ENCODE measurements at places on chromosomes 16 and 17. TPM values are rescaled to one million over a fixed set of nuclear protein-coding genes. Genes with fewer than 3 reads are reported as not detected.
A peak's percentile ranks its signal among the peaks of the same experiment; 100 is the strongest.

- DNase-seq, result no peak
- H3K4me3 ChIP-seq, result no peak overlapping the region
- peaks cover 27% of the 10 kb centered on the region for H3K4me1 ChIP-seq
Measured at GRCh38 chr16:58428621-58429542, 36.6 kb downstream of the GINS3 start.

DNA sequence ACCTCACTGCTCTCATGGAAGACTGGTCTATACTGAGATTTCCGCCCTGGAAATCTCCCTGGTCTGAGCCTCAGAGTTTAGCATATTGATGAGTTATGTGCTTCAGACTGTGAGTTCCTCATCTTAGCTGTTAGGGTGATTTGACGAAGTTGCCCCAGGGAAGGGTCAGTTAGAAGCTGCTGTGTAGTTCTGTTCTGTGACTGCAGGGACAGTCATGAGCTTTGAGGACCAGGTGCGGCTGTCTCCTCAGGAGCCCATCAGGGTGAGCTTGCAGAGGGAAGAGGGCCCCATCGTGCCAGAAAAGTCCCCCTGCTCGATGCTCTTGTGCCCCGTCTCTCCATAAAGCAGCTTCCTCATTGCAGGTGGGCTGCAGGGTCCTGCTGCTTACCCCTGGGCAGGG lies 28.3 kb upstream of the IL17C start:
- no peak overlapping the region for H3K27ac ChIP-seq
- H3K36me3 ChIP-seq, result peaks cover 11% of the 10 kb centered on the region
- no peak for DNase-seq
- no peaks in the 10 kb centered on the region for H3K4me1 ChIP-seq
- H3K27me3 ChIP-seq, result no peaks in the 10 kb centered on the region

Gene KRTAP4-11
- total RNA-seq, result 0.22 TPM

DNA sequence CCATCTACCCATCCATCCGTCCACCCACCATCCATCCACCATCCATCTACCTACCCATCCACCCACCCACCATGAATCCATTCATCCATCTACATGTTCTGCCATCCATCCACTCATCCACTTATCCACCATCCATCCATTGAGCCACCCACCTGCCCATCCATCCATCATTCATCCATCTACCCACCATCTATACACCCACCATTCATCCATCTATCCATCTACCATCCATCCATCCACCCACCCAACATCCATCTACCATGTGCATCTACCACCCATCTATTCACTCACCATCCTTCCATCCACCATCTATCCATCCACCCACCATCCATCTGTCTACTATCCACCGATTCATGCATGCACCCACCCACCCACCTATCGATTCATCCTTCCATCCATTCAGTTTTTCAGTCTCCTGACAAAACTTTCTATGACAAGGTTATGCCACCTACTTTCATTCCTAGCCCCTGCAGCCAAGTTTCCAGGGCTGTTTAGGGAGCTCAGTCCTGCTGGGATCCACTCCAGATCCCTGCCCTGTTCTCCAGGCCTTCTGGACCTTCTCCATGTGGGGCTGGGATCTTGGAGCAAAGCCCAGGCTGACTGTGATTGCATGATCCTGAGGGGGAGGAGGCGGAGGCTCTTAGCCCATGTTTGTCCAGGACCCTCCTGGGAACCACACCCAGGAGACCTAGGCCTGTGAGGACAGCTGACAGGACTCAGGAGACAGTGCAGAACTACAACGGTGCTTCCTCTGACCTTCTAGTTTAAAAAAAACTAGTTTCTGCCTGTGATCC lies 27.4 kb downstream of the BCO1 start:
- H3K36me3 ChIP-seq, result no peaks in the 10 kb centered on the region
- DNase-seq, result no peak
- peaks cover 39% of the 10 kb centered on the region for H3K4me1 ChIP-seq
- H3K27ac ChIP-seq, result peak overlapping the region; percentile 82

- H3K4me1 ChIP-seq, result peaks cover 35% of the 10 kb centered on the region
- H3K27ac ChIP-seq, result peak overlapping the region; percentile 76
- no peaks in the 10 kb centered on the region for H3K27me3 ChIP-seq
- no peaks in the 10 kb centered on the region for H3K36me3 ChIP-seq
Measured at GRCh38 chr17:80959330-80960036, 32.2 kb upstream of the CHMP6 start.

DNA sequence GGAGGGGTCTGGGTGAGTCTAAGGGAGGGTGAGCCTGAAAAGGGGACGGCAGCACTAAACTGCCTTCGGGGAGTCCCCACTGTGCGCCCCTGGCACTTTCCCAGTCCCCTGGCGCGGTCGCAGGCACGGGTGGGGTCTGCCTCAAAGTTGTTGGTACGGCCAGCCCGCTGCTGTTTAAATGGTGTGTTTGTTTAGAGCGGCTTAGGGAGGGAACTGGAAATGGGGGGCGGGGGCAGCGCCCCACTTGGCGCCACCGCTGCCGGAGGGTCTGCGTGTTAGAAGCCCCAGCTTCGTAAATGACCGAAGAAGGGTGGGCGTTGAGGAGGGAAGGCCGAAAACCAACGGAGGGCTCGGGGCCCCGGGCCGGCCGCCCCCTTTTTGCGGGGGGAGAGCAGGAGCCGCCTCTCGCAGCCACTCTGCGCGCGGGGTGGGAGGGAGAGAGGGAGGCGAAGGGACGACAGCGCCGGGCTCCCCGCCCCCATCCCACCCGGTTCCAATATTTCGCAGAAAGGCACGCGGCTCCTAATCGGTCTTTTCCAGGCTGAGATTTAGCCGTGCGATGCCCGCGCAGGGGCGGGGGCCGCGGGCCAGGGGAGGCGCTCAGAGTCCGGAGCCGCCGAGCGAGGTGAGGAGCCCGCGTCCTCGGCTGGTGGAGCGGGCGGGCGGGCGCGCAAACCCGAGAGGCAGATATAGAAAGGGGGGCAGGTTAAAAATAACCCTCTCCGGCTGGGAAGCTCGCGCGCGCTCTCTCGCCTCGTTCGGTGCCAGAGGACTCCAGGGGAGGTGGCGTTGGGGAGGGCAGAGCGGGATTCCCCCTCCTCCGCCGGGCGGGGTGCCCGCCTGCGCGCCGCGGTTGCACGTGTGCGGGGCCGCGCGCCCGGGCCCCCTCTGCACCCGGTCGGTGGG lies 54.9 kb downstream of the SREBF1 start:
- DNase-seq, result no peak
- H3K27ac ChIP-seq, result peak overlapping the region; percentile 32
- H3K4me1 ChIP-seq, result peaks cover 51% of the 10 kb centered on the region
- peak overlapping the region; percentile 37 for H3K4me3 ChIP-seq
- no peaks in the 10 kb centered on the region for H3K27me3 ChIP-seq
- no peaks in the 10 kb centered on the region for H3K36me3 ChIP-seq

DNA sequence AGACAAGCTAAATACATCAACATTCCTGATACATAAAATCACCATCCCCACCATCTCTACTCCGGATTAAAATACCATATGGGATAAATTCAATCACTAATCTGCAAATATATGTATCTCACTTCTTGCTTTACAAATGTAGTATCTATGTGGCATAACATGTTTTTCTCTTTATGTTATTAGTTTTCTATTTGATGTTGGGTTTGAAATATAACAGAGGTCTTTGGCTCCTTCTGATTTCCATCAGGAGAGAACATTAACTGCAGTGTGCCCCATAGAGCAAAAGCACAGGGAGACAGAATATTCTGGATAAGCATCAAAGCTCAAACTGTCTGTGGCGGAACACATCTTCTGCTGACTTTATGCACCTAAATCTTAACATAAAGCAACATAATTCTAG lies 547.2 kb upstream of the CDH8 start:
- no peak overlapping the region for H3K27ac ChIP-seq
- no peaks in the 10 kb centered on the region for H3K27me3 ChIP-seq
- no peaks in the 10 kb centered on the region for H3K36me3 ChIP-seq
- no peak overlapping the region for H3K4me3 ChIP-seq

Gene KRTAP3-2
- 0.57 TPM for total RNA-seq

DNA sequence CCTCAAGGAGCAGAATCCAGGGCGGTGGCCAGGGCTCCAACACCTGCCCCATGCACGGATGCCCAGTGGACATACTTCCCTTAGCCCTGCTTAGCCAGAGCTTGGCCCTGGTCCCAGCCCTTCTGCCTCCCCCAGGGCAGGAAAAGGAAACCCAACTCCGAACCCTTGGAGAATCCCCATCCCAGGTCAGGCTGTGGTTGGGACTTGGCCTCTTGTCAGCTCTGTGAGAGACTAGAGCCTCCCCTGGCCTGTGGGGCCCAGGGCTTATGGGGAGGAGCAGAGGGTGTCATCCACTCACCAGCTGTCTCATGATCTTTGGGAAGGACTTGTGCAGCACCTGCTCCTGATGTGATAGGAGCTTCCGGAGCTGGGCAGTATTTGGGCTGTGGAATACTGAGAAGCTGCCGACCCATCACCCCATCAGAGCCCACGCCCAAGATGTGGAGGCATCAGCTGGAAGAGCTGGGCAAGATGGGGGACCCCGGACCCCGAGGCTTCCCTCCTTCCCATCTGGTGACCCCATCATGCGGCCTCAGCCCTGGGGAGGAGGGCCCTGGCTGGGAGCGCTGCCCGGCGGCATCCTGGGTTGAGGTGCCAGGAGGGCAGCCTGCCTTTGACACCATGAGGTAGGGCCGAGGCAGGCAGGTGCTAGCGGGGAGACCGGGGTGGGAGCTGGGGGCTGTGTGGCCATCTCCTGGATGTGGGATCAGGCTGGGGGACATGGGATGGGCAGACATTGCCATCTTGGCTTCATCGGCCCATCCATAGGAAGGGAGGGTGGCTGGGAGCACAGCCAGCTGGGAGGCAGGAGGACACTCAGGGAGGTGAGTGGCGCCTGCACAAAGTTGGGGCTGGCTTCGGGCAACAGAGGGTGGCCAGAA lies 45.1 kb downstream of the TNFRSF13B start:
- DNase-seq, result no peak
- H3K4me3 ChIP-seq, result no peak overlapping the region
- H3K4me1 ChIP-seq, result no peaks in the 10 kb centered on the region
- no peak overlapping the region for H3K27ac ChIP-seq
- H3K27me3 ChIP-seq, result no peaks in the 10 kb centered on the region

- H3K27ac ChIP-seq, result no peak overlapping the region
- no peak overlapping the region for H3K4me3 ChIP-seq
- H3K27me3 ChIP-seq, result no peaks in the 10 kb centered on the region
- no peaks in the 10 kb centered on the region for H3K4me1 ChIP-seq
- DNase-seq, result no peak
- no peaks in the 10 kb centered on the region for H3K36me3 ChIP-seq
Measured at GRCh38 chr16:57834936-57835335, 32.6 kb upstream of the KIFC3 start.

DNA sequence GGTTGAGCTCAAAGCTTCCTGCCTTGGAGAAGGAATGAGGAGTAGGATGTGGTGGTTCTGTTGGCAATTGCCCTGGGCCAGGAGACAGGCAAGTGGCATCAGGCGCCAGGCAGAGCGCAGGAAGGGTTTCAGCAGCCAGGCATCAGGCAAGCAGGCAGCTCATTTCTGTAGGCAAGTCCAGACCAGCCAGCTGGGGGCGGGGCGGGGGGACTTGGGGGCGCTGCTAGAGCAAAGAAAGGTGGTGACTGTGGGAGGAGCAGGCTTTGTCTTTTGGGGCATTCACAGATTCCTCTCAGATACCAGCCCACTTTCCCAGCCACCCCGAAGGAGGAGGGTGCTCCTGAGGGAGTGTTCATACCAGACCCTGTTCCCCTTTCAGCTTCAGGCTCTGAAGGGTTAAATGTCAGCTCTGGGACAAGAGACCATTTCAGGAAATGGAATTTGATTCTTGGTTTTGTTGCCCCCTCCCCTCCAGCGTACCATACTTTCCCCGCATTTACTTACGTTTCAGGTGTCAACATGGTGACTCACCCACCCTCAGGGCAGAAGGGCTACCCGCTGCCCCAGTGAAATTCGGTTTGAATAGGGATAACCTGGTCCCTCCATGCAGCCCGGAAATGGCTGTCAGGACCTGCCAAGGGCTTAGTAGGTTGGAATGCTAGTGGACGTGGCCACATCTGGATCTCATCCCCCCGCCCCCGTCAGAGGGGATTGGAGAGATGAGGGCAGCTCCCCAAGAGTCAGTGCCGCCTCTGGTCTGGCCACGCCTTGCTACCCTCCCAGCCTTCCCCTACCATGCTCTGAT lies 13.2 kb downstream of the NGFR start:
- H3K4me1 ChIP-seq, result peaks cover 16% of the 10 kb centered on the region
- peaks cover 76% of the 10 kb centered on the region for H3K27me3 ChIP-seq
- H3K4me3 ChIP-seq, result no peak overlapping the region
- peak overlapping the region; percentile 52 for H3K27ac ChIP-seq

Gene NACA2
- not detected for total RNA-seq

DNA sequence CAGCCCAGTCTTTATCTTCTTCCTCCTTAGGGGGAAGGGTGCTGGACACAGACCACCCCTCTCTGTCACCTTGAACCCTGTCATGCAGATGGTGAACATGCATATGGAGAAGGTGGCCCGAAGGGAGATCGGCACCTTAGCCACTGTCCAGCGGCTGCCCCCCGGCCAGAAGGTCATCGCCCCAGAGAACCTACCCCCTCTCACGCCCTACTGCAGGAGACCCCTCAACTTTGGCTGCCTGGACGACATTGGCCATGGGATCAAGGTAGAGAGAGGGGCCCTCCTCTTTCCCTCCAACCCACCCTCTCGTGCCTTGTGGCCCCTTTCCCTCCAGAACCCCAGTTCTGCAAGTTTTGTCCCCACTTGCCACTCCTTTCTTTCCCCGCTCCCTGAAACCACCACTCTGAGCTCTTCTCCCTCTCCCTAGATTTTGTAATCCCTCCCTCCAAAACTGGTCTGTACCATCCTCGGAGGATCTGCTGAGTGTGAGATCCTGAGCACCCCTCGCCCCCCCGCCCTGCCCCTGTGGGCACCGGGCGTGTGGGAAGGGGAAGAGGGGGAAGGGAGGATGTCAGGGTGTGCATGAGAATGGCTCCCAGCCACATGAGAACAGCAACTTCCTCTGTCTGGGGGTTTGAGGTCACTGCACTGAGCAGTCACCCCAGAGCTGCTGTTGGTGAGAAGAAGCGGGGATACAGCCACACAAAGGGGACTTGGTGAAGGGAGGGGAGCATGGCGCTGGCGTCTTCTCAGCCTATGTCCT lies 7.3 kb downstream of the ABI3 start:
- no peak for DNase-seq
- peaks cover 8% of the 10 kb centered on the region for H3K36me3 ChIP-seq
- H3K27ac ChIP-seq, result peak overlapping the region; percentile 29
- H3K4me1 ChIP-seq, result peaks cover 15% of the 10 kb centered on the region
- no peak overlapping the region for H3K4me3 ChIP-seq

- peaks cover 31% of the 10 kb centered on the region for H3K4me1 ChIP-seq
- H3K27ac ChIP-seq, result peak overlapping the region; percentile 99
- no peak for DNase-seq
- H3K4me3 ChIP-seq, result peak overlapping the region; percentile 83
- no peaks in the 10 kb centered on the region for H3K27me3 ChIP-seq
Measured at GRCh38 chr17:8150194-8151119, 1.7 kb downstream of the PER1 start.

- no peak overlapping the region for H3K4me3 ChIP-seq
- no peaks in the 10 kb centered on the region for H3K36me3 ChIP-seq
- DNase-seq, result no peak
- no peaks in the 10 kb centered on the region for H3K4me1 ChIP-seq
Measured at GRCh38 chr16:17116595-17117322, 354.0 kb downstream of the XYLT1 start.

Gene KLHL11
- 11.8 TPM for total RNA-seq

DNA sequence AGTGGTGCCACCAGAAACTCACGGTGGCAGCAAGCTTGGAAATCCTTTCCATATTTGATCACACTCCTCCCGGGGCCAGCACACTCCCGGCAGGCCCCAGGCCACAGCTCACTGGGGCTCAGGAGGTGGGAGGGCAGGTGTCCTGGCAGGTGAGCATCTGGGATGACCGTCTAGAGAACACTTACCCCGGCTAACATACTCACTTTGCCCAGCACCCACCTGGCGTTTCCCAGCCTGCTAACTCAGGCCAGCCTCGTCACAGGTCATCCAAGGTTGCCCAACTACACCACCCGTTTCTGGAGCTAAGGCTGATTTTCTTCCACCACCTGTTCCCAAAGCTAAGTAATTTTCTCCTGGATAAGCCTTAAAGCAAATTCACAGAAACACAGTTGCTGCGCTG lies 24.9 kb downstream of the FBXO31 start:
- no peaks in the 10 kb centered on the region for H3K4me1 ChIP-seq
- no peak for DNase-seq
- peaks cover 89% of the 10 kb centered on the region for H3K36me3 ChIP-seq
- H3K27me3 ChIP-seq, result no peaks in the 10 kb centered on the region
